Lower lobe of right lung (tissue), 2 donors: ENCODE measurements at places on chromosomes 7 and 10. TPM values are rescaled to one million over a fixed set of nuclear protein-coding genes. Genes with fewer than 3 reads are reported as not detected.

KIAA1217 gene
- total RNA-seq: 37.2 TPM

AP5Z1 gene
- total RNA-seq: 50.4 TPM

MIOS gene
- 28.8 TPM for total RNA-seq

BAZ1B gene
- total RNA-seq: 56.0 TPM

DNA sequence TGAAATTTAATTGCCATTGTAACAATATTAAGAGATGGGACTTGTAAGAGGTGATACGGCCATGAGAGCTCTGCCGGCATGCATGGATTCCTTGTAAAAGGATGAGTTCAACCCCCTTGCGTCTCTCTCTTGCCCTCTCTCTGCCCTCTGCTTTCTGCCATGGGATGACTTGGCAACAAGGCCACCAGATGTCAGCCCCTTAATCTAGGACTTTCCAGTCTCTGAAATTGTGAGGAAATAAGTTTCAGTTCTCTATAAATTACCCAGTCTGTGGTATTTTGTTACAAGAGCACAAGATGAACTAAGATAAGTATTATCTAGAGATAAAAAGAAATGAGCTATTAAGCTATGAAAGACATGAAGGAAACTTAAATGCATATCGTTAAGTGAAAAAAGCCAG, 145.7 kb upstream of the AHR start:
- no peaks in the 10 kb centered on the region for H3K36me3 ChIP-seq
- no peak for DNase-seq
- H3K4me1 ChIP-seq: no peaks in the 10 kb centered on the region
- H3K27ac ChIP-seq: no peak overlapping the region
- H3K4me3 ChIP-seq: no peak overlapping the region
- H3K27me3 ChIP-seq: no peaks in the 10 kb centered on the region

DNA sequence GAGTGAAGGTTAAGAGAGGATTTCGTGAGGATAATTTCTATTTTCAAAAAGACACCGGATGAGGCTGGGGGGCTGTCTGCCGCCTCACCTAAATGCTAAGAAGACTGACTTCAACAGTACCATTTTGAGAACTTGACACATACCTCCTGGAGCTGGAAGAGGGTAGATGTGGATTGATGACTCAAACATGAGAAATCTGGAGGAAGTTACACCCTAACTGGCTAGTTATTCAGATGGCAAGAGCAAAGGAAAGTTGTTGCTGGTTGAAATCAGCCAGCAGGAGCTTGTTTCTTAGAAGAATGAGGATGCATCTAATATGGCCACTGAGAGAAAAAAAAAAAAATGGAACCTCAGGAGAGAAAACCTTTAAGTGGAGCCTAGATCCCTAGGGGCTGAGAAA, 76.2 kb upstream of the KIAA1217 start:
- no peaks in the 10 kb centered on the region for H3K4me1 ChIP-seq
- no peak overlapping the region for H3K27ac ChIP-seq

DNA sequence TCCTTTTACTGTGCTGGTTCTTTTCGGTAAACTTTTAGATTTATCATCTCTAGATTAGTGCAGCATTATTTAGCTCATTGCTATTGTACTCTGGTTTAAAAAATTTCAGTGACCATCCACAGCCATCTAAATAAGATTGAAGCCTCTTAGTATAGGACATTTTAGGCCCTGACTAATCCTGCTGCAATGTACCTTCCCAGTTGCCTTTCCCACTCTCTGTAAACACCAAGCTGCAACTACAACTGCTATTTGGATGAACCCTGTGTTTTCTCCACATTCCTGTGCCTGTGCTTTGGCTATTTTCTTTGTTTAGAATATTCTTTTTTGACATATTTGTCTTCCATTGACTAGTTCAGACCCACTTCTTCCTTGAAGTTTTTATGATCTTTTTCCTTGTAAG, 314.6 kb downstream of the AUTS2 start:
- DNase-seq: no peak
- H3K4me3 ChIP-seq: no peak overlapping the region
- no peaks in the 10 kb centered on the region for H3K27me3 ChIP-seq

- no peak for DNase-seq
- no peaks in the 10 kb centered on the region for H3K27me3 ChIP-seq
- no peaks in the 10 kb centered on the region for H3K36me3 ChIP-seq
- no peak overlapping the region for H3K27ac ChIP-seq
These were observed 45.8 kb downstream of the RNLS start for GRCh38 chr10:88537322-88537721.

DNA sequence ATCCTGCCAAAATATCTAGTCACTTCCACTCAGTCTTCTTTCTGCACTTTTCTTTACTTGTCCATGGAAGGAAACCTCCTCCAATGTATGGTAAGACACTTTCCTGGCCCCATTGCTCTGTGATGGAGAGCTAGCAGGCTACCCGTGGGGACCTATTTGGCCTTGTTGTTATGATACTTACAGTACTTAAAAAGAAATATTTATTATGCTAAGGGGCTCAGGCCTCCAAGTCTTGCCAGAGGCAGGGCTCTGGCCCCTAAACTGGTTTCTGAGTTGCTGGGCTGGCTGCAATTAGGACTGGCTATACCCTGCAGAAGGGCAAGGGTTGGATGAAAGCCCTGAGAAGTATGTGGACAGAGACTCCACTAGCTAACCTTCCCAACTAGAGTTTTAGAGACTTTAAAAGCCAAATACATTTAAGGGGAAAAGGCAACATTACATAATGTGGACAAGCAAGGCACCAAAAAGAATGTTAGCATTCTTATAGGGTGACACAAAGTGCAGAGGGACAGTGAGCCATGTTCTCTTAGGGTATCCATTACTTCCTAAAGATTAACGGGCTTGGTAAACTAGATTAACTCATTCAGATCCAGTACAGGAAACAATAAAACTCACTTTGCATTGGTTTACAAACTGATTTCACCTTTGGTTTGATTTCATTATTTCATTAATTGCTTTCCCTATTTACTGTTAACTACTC, 84.9 kb upstream of the INHBA start:
- no peak for DNase-seq
- no peak overlapping the region for H3K27ac ChIP-seq
- no peaks in the 10 kb centered on the region for H3K36me3 ChIP-seq
- H3K27me3 ChIP-seq: no peaks in the 10 kb centered on the region
